Pancreas (tissue), 10 donors: ENCODE measurements at places on chromosomes 6 and 20. TPM values are rescaled to one million over a fixed set of nuclear protein-coding genes. Genes with fewer than 3 reads are reported as not detected.
A peak's percentile ranks its signal among the peaks of the same experiment; 100 is the strongest.

- DNase-seq, result no peak
- H3K4me3 ChIP-seq, result no peak overlapping the region
- peak overlapping the region; percentile 70 for H3K27ac ChIP-seq
- H3K27me3 ChIP-seq, result no peaks in the 10 kb centered on the region
- H3K36me3 ChIP-seq, result no peaks in the 10 kb centered on the region
These were observed 228.9 kb downstream of the ANKRD60 start for GRCh38 chr20:57999465-58000111.

DNA sequence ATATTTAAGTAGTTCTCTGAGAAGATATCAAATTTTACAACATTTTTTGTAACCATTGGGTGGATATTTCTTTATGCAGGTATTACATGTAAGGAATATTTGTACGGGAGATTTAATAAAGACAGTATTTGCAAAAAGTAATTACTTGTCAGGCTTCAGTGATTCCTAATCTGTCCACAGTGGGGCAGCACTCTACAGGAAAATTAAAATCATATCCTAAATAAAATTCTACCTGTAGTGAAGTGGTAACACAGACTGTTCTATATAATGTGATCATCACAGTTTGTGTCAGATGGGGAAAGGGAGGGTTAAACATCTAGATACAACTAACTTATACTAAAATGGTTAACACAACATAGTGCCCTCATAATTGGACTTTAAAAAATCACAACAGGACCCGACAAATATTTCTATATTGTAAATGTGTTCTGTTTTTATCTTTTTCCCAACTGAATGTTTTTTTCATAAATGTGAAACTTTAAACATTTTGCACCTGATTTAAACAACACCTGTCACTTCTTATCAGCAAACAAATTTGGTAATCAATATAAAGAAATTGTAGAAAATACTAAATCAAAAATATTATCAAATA lies 145.6 kb upstream of the MANEA start:
- no peaks in the 10 kb centered on the region for H3K4me1 ChIP-seq
- no peak overlapping the region for H3K4me3 ChIP-seq
- no peaks in the 10 kb centered on the region for H3K36me3 ChIP-seq
- no peaks in the 10 kb centered on the region for H3K27me3 ChIP-seq
- no peak overlapping the region for H3K27ac ChIP-seq

DNA sequence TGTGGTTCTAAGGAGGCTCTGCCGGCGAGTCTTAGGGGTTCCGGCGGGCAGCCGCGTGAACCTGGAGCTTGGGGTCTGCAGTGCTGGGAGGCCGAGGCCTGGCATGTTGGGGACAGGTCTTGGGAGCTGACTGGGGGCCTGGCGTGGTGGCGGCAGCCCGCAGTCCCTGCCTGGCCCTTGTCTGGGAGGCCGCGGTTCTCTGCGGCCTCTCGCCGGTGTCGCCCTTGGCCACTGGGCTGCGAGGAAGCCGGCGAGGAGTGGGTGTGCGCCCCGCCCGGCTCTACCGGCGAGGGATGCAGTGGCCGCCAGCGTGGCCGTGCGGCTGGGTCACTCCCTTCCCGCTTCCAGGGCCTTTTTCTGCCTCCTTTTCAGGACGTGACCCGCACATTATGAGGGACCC lies 36.3 kb downstream of the IGF2R start:
- H3K27ac ChIP-seq, result no peak overlapping the region
- no peak overlapping the region for H3K4me3 ChIP-seq
- DNase-seq, result no peak
- H3K27me3 ChIP-seq, result no peaks in the 10 kb centered on the region
- H3K36me3 ChIP-seq, result no peaks in the 10 kb centered on the region

GRCh38 chr6:154458565-154459470 lies 51.7 kb downstream of the CNKSR3 start:
- H3K36me3 ChIP-seq, result no peaks in the 10 kb centered on the region
- H3K4me3 ChIP-seq, result no peak overlapping the region
- H3K27ac ChIP-seq, result peak overlapping the region; percentile 28
- peaks cover 25% of the 10 kb centered on the region for H3K4me1 ChIP-seq
- DNase-seq, result no peak
- no peaks in the 10 kb centered on the region for H3K27me3 ChIP-seq

DNA sequence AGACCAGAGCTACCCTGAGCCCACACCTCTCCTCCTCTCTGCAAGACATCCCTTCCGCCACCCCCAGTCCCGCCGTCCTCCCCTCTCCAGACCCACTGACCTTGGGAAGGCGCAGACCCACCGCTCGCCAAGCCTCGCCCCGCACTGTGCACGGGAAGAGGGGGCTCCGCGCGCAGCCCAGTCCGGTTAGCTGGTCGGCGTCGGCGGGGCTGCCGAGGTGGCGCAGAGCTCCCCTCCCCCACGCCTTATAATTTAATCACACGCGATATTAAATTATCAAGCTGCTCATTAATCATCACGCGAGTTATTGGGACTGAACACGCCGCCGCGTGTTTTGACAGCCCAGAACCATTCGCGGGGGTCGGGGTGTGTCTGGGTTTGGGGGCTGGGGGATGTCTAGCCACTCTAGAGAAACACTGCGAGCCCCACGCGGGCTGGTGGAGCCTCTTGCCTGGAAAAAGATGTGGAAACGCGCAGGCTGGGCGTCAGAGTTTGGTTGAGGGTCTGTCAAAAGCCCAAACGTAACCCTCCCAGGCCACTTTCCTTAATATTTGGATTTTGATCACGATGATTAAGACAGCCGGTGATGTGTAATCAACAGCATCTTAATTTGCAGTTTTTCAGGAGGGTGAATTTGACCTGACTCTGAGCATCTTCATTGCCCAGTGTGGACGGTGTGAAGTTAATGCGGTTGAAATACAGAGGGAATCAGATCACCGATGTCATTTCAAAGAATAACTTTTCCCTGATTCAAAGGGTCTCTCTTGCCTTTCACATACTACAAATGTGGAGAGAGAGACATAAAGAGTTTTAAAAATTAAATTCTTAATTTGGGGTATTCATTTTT lies at the start of gene LINC00237:
LINC00237 (minus strand) TSS at position 188 of the 847 bp plus-strand sequence.
- DNase-seq, result peak; percentile 60
- H3K27me3 ChIP-seq, result peaks cover under 1% of the 10 kb centered on the region
- H3K36me3 ChIP-seq, result no peaks in the 10 kb centered on the region
- no peak within 1 kb of the TSS for H3K27ac ChIP-seq
- H3K4me1 ChIP-seq, result peaks cover 6% of the 10 kb centered on the region
- no peak within 1 kb of the TSS for H3K4me3 ChIP-seq

The ATXN1 gene
- total RNA-seq, result 24.1 TPM

DNA sequence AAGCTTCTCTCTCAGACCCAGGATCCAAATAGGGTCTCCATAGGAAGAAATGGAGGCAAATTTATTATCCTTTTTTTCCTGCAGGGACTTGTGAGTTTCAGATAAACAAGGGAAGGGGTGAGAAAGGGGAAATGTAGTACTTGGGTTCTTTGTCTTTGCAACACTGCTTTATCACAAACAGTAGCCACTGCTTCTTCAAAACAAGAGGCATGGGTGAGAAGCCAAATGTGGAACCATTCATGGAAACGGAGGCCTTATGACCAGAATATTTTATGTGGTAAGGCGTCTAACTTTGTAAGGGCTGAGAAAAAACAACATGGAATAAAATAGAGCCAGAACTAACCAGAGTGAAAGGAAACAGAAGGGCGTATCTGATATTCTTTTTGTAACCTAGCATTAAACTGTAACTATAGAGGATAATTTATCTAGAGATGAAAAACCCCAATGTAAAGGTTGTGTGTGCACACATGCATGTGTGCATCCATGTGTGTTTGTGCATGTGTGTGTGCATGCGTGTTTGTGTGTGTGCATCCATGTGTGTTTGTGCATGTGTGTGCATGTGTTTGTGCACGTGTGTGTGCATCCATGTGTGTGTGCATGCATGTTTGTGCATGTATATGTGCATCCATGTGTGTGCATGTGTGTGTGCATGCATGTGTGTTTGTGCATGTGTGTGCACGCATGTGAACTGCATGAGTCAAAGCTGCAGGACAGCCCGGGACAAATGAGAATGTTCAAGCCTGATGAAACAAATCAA lies 143.3 kb upstream of the SMLR1 start:
- H3K27ac ChIP-seq, result no peak overlapping the region
- H3K4me3 ChIP-seq, result no peak overlapping the region
- H3K27me3 ChIP-seq, result no peaks in the 10 kb centered on the region
- no peaks in the 10 kb centered on the region for H3K4me1 ChIP-seq
- DNase-seq, result no peak

The PM20D2 gene
- 8.2 TPM for total RNA-seq

The BTNL2 gene
- not detected for total RNA-seq

The NKAPL gene
- total RNA-seq, result 0.69 TPM

GRCh38 chr6:106475284-106475683 lies 114.8 kb downstream of the CRYBG1 start:
- no peak overlapping the region for H3K27ac ChIP-seq
- no peaks in the 10 kb centered on the region for H3K27me3 ChIP-seq

- DNase-seq, result no peak
- H3K4me1 ChIP-seq, result no peaks in the 10 kb centered on the region
- H3K4me3 ChIP-seq, result no peak overlapping the region
- H3K27me3 ChIP-seq, result no peaks in the 10 kb centered on the region
These were observed 49.0 kb upstream of the ASF1A start for GRCh38 chr6:118844915-118845314.

GRCh38 chr6:26196846-26197635 lies 109.8 kb downstream of the HFE start:
- no peak for DNase-seq
- no peaks in the 10 kb centered on the region for H3K27me3 ChIP-seq
- peak overlapping the region; percentile 75 for H3K27ac ChIP-seq
- H3K4me3 ChIP-seq, result peak overlapping the region; percentile 43
- H3K4me1 ChIP-seq, result no peaks in the 10 kb centered on the region
- no peaks in the 10 kb centered on the region for H3K36me3 ChIP-seq

The LY86 gene
- total RNA-seq, result 6.1 TPM

DNA sequence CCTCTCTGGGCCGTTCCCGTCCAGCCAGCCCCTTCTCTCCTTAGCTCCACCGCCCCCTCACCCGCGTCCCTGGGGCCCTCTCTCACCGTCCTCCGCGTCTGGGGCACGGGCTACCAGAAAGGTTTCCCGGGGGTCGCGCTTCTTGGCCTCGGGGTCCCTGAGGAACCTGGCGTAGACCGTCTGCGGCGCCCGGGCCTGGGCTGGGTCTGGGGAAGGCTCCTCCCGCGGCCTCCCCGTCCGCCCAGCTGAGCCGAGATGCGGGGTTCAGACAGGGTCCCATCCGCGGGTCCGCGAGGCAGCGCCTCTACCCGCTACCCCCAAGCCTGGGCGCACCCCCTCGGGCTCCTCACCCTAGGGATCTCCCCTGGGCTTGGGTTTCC lies 1.1 kb downstream of the TULP1 start:
- H3K36me3 ChIP-seq, result no peaks in the 10 kb centered on the region
- H3K4me3 ChIP-seq, result no peak overlapping the region
- no peaks in the 10 kb centered on the region for H3K27me3 ChIP-seq
- H3K27ac ChIP-seq, result no peak overlapping the region
- DNase-seq, result no peak

The CLPSL1 gene
- total RNA-seq, result 39.8 TPM

GRCh38 chr6:130138909-130139242 lies 83.9 kb downstream of the SAMD3 start:
- no peaks in the 10 kb centered on the region for H3K27me3 ChIP-seq
- H3K27ac ChIP-seq, result no peak overlapping the region
- no peaks in the 10 kb centered on the region for H3K36me3 ChIP-seq
- DNase-seq, result no peak

The CHMP4B gene
- total RNA-seq, result 57.0 TPM
